HuH-7 (cell line): ENCODE measurements at places on chromosomes 6 and 20.

DNA sequence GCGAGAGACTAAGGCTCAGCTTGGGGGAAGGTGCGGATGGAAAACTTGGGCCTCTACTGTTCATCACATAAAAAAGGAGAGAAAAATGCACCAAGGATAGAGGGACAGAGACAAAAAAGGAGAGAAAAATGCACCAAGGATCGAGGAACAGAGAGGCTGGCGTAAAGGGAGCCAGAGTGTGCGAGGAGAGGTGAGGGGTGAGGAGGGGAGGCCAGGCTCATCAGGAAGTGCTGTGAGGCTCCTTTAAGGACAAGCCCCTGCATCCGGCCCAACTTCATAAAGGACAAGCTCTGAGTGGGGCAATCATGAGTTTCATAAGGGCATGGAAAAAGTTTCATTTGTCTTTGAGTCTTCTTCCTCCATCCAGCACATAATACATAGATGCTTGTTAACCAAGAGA, 117.2 kb upstream of the NXT1 start:
- DNase-seq, result no peak

DNA sequence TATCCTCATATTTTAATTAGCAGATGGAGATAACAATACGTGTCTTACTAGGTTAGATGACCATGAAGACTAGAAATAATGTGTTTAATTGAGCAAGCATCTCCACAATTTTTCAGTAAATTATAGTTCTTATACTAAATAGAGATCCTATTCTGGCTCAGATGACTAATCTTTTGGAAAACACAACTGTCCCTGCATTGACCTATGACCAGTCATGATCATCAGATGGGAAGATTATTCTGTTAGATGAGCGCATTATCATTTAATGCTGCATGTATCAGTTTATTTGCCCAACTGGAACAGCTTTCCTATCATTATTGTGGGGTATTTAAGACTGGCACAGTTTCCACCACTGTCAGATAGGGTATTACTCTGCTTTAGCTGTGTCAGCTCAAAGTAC, 185.5 kb downstream of the MOXD1 start:
- no peak for DNase-seq

GRCh38 chr6:44386929-44387345, 569 bp upstream of the CDC5L start:
- no peak for DNase-seq

DNA sequence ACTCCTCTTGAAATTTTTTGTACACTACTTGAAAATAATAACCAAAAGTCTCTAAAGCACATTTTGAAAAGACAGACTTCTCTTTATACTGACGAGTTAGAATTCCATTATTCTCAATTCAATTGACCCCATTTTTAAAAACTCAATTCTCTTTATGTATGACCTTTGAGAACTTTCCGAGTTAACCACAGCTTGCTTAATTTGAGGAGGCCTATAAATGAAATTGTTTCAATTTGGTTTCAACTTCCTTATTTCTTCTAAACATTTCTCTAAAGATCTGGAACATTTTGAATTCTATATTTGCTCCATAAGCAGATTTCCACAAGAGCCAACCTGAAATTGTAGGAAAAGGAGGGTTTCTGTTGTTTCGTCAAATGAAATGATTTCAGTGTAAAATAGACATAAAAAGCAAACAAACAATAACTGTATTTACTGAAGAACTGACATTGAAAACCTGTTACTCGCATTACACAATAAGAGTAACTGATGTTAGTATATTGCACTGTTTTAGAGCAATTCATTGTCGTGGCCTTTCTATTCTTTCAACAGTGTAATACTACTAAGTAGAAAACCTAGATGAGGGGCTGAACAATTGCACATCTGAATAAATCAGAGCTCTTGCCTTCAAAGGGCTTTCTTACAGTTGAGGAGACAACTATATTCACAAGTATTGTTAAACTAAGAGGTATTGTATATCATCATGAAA, 223.6 kb downstream of the HIVEP2 start:
- DNase-seq, result no peak

GRCh38 chr6:167571550-167571949, 246.7 kb downstream of the TTLL2 start:
- no peak for DNase-seq

DNA sequence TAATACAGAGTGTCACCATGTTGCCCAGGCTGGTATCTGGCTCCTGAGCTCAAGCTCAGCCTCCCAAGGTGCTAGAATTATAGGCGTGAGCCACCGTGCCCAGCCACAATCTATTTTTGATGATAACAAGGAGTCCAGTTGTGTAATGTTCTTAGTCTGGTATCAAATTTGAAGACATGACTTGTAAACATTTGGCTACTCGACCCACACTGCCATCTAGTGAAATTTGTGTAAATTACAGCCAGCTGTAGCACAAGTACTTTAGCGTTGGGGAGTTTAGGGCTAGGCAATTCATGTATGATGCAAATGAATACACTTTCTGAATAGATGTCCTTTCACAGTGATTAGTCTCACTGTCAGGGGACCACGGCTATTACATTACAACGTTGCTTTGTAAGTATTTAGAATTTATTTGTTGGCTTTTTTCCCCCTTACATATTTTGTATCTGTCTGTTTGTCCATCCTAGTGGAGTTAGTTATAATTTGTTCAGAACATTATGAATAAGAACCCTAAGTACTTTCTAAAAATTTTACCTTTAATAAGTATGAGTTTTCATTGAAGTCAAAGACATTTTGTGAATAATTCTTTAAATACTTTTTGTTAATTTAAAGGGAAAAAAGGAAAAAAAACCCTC, 139.7 kb downstream of the PRDM13 start:
- peak; percentile 32 for DNase-seq

DNA sequence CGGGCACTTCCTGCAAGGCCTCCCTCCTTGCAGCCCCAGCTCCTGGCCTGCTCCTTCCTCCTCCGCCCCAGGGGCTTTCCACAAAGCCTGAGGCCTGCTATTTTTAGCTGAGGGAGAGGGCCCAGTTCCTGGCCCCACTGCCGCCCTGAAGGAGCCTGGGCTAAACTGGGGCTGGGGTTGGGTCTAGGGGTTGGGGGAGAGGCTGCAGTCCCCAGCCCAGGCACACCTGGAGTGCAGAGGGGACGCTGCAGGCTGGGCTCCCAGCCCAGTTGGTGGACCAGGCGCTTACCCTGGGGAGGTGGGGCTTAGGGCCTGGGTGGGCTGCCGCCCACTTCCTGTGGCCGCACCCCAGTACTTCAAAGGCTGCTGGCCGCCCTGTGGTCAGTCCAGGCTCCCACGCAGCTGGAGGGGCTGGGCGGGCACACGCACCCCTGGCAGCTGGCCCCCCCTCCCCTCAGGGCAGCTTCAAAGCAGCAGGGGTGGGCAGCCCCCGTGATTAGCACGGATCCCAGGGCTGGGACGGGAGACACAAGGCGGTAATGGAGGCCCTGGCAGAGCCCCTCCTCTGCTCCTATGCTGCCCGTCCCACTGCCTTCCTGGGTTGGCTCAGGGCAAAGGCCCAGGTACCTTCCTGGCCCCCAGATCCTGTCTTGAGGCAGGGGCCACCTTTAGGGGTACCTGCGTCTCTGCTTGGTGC, 7.1 kb upstream of the ABHD16B start:
- no peak for DNase-seq

DNA sequence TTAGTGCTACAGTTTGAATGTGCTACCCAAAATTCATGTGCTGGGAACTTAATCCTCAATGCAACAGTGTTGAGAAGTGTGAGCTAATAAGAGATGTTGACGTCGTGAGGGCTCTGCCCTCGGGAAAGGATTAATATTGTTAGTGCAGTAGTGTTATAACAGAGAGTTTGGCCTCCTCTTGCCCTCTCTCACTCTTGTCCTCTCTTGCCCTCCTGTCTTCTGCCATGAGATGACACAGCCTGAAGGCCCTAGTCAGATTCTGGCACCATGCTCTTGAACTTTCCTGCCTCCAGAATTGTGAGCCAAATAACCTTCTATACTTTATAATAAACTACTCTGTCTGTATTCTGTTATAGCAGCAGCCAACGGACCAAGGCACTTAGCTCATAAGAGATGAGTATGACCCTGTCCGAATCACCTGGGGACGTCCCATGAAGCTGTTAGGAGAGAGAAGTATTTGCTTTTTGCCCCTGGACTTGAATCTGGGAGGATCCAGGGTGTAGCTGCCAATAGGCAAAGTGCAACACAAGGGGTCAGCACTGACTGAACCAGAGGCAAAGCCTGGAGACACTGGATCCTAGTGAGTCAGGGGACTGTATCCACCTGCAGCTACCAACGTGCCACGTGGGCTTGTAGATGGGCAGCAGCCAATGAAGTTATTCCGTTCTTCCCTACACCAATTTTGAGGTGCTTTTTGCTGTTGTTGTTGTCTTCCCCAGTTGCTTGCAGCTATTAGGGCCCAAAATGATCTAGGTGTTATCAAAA, 233.7 kb downstream of the THBS2 start:
- peak; percentile 31 for DNase-seq

DNA sequence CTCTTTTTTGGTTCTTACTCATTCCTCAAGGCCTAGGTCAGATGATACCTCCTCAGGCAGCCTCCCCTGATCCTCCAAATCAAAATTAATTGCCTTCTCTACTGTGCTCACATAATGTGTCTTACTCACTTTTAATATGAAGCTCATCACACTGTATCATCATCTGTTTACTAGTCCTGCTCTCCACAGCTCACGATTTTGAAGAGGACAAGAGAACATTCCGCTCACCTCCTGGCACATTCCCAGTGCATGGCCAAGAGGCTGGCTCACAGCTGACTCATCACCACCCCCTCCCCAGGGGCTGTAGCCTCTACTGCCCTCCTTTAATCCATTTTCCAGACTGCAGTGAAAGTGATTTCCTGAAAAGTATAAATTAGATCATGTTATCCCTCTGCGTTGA, 133.1 kb downstream of the ALDH8A1 start:
- DNase-seq, result no peak

- DNase-seq, result no peak
Observed at GRCh38 chr20:32157611-32158010, 48.1 kb downstream of the TM9SF4 start.

DNA sequence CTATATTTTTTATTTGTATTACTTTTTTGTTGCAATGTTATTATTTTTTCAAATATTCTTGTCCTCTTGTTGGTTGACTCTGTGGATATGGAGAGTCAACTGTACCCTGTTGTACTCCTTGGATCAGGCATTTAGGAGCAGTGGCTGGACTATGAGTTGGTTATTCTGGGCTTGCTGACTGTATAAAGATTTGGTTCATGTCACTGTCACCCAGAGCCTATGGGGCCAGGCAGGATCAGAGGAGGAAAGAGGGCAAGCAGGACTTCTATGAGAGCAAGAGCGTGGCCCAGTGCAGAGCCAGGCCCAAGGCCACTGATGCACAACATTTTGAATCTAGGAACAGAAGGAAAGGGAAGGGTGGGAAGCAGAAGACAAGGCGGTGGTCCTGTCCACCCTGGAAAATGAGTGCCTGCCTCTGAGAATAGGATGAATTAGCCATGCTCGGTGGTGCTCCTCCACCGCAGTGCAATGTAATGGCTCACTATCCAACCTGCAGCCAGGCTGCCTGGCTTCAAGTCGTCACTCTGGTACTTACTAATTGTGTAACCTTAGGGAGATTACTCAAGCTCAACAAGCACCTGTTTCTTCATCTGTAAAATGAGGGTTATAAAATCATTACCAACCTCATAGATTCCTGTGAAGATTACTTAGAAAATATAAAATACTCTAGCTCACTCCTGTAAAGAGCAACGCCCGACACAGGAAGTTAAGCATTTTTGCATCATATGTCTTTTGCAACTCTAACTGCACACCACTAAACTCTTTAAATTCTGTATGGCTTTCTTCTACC, 192.1 kb downstream of the KCNQ5 start:
- DNase-seq, result no peak

GRCh38 chr6:29112135-29112534, 4.3 kb downstream of the OR2J3 start:
- no peak for DNase-seq

GRCh38 chr6:89140347-89141156, 5.3 kb upstream of the PM20D2 start:
- peak; percentile 77 for DNase-seq

GRCh38 chr20:32395066-32395465, 36.9 kb downstream of the ASXL1 start:
- no peak for DNase-seq

DNA sequence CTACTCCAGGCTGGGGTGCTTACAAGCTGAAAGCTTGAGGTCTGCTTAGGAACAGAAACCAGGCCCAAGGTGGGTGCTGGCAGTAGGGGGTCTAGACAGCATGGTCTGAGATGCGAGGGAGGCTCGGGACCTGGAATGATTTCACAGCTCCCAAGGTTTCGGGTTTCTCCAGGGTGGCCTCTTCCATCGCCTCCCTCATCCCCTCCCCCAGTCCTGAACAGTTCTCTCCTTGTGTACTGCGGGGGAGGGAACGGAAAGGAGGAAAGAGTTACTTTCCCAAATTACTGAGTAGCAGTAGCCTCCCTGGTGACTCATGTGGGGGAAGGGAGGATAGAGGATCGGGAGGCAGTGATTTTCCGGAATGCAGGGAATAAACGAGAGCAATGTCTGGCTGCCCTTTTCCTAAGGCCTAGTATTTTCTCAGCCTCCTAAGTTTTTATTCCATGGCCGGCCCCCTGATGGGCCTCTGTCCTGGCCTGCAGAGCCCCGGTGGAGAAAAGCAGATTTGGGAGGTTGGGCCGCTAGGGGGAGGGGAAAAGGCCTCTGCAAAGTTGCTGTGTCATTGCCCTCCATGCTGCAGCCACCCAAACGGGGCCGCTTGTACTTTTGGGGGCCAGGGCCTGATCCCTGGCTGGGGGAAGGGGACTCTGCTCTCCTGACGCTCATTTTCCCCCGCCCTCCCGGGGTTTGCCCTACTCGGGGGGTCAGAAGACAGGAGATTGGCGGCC, 1.5 kb downstream of the BRD2 start:
- DNase-seq, result peak; percentile 55

GRCh38 chr6:28901831-28902230, 22.0 kb downstream of the TRIM27 start:
- DNase-seq, result no peak

GRCh38 chr6:1389369-1390132, at the start of gene FOXF2:
Gene FOXF2, plus strand, starts transcription at chr6:1389576. Its CDS starts 372 bp downstream, at chr6:1389948.
- DNase-seq, result peak; percentile 61

DNA sequence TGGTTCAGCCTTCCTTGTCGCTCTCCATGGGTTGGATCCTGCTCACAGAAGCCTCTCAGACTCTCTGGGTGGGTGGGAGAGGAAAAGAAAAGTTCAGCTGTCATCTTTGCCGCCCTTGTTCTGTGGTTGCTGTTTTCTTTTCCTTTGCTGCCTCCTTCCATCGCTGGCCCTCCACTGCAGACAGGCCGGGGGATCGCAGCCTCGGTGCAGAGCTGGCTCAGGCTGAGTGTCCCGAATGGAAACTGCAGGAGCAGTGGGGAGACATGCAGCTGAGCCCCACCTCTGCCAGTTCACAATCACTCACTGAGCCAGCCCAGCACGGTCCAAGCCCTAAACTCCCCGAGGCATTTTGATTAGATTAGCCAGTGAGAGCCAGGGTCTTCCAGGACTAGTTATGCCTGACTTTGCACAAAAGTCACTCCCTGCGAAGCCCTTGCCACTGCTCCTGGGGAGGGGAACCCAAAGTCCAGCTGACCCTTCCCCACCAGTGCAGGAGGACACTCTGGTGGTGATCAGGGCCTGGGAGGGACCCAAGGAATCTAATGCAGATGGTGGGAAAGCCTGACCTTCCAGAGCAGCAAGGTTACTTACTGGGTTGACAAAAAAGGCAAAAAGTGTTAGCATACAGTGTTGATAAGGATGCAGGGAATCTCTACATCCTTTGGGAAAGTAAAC, 14.0 kb downstream of the NRN1 start:
- DNase-seq, result no peak
